ENCODE measurements at places on chromosomes 3 and 15. TPM values are rescaled to one million over a fixed set of nuclear protein-coding genes. Genes with fewer than 3 reads are reported as not detected.

DNA sequence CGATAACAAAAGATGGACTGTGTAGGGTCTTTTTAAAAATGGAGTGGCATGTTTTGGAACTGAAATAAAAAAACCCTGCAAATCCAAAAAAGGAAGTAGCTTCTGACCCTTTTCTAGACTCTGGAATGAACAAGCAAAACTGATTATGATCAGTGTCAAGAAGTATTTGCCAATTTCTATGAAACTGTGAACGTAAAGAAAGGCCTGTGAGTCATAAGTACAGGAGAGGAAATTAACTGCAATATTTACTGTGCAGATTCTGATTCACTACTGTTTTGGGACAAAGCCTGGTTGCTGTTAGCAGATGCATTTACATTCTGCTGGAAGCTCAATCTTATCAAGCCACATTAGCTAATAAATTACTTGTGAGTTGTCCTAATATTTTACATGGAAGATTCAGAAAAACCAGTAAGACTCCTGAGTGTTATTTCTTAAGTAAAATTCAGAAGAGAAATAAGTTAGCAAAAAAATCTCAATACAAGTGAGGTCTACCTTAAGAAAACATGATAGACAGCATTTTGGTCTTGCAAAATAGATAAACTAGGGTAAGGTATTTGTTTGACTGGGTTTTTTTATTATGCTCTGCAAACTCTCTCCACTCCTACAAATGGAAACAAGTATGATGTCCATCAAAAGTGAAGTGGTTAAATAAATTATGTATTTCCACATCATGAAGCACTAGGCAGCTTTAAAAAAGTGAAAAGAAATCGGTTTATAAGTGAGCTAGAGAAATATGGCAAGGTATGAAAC, 90.2 kb upstream of the LMOD3 start:
- no peak for DNase-seq
- H3K4me3 ChIP-seq: no peak overlapping the region
- no peaks in the 10 kb centered on the region for H3K36me3 ChIP-seq
- H3K27me3 ChIP-seq: no peaks in the 10 kb centered on the region
- H3K4me1 ChIP-seq: peaks cover 11% of the 10 kb centered on the region

- peaks cover 61% of the 10 kb centered on the region for H3K4me1 ChIP-seq
- no peaks in the 10 kb centered on the region for H3K27me3 ChIP-seq
- DNase-seq: no peak
- no peak overlapping the region for H3K4me3 ChIP-seq
- H3K27ac ChIP-seq: peak overlapping the region; percentile 65
- no peaks in the 10 kb centered on the region for H3K36me3 ChIP-seq
These were observed 50.2 kb downstream of the RBMS3 start for GRCh38 chr3:29331035-29331434.

DNA sequence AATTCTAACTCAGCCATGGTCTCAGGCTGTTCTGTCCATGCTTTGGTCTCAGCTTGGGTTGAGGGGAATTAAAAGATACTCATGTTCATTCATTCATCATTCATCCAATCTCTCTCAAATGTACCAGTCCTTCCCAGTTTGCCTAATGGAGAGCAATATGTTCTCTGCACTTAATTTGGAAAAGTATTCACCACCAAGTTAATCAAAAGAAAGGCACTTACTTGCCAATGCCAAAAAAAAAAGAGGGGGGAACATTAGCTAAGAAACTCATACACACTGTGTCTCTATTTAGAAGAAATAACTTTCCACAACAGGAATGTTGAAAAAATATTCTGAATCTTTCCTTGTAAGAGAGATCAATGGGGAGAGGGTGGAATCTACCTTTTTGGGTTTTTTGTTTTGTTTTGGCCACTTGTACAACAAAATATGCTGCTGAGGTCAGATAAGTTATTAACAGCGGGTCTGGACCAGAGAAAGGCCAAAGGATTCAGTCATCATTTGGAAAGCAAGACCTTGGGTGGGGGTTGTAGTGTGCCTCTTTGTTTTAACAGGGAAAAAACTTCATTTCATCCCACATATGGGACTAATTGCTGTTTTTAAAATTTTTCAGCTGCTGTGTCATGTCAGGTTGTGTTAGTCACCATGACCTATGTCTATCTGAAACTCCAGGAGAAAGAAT, 152.3 kb downstream of the FBN1 start:
- H3K4me1 ChIP-seq: peaks cover 53% of the 10 kb centered on the region
- DNase-seq: no peak
- H3K27ac ChIP-seq: peak overlapping the region; percentile 91
- H3K36me3 ChIP-seq: peaks cover 61% of the 10 kb centered on the region
- H3K27me3 ChIP-seq: no peaks in the 10 kb centered on the region
- H3K4me3 ChIP-seq: no peak overlapping the region

GRCh38 chr3:35665390-35666055, 26.2 kb downstream of the ARPP21 start:
- H3K36me3 ChIP-seq: no peaks in the 10 kb centered on the region
- DNase-seq: no peak
- H3K4me1 ChIP-seq: peaks cover 20% of the 10 kb centered on the region
- H3K27ac ChIP-seq: no peak overlapping the region
- peaks cover 8% of the 10 kb centered on the region for H3K27me3 ChIP-seq
- H3K4me3 ChIP-seq: no peak overlapping the region

DNA sequence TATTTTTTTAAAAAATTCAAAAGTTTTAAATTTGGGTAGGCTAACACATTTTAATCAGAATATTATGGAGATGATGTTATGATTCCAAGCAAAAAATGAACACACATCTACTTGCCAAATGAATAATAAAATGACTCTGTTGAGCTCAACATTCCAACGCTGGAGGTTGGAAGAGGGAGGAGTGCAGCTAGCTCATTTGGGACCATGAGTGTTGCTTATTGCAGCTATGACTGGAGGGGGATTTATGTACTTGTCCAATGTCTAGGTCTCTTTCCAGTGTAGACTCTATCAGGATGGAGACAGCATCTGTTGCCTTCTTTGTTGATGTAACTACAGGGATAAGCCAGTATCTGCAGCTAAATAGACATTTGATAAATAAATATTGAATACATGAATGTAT, 310.6 kb downstream of the CACNA2D3 start:
- H3K27me3 ChIP-seq: peaks cover 6% of the 10 kb centered on the region
- peaks cover 3% of the 10 kb centered on the region for H3K4me1 ChIP-seq
- no peak for DNase-seq
- H3K4me3 ChIP-seq: no peak overlapping the region
- H3K36me3 ChIP-seq: no peaks in the 10 kb centered on the region

DNA sequence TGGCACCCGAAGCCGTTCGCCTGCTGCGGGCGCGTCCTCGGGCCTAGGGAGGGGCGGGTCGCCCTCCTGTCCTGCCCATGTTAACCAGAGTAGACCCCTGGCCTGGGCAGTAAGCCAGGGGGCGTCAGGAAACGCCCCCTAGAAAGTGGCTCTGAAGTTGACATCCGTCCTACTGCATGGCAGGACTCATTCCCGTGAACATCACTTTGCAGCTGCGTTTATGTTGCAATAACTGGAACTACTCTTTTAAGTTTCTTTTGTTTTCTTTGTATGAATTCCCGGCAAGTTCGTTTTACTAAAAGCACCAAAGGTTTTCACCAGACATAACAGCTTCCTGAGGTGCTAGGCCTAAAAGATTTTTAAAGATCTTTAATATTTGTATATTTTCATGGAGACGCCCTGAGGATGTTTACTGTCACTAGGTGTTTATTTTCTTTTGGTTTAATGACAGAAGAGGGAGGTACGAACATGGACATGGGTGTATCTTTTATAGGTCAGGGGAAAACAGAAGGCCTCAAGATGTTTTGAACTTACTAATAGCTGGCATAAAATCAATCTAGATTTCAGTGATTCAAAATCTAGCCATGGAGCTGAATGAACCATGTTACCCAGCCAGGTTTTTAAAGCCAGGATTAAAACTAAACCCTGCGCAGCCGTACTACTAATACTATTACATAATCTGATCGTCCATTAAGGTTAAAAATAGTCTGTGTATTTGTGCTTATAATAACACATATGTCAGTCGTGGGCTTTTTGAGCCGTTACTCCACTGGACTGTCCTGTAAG, 1.0 kb downstream of the C15orf61 start:
- no peak for DNase-seq
- H3K27me3 ChIP-seq: no peaks in the 10 kb centered on the region
- H3K4me1 ChIP-seq: peaks cover 27% of the 10 kb centered on the region
- peak overlapping the region; percentile 91 for H3K4me3 ChIP-seq
- H3K27ac ChIP-seq: peak overlapping the region; percentile 96

DNA sequence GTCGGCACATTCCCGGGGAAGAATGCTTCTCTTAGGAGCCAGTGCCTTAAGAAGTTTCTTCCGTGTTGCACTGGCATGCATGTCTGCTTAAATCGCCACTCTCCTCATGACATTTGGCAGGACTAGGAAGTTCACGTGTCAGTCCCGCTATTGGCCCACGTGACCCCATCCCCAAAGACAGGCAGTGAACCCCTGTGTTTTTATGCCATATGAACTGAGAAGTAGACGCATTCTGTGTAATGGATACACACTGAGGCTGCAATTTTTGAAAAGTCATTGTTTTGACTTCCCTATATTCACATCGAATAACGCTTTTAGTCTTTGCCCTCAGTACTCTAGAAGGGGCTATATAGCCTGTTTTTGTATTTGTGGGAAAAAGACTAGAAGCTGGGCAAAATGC, 125.6 kb upstream of the TBL1XR1 start:
- DNase-seq: no peak
- H3K4me1 ChIP-seq: peaks cover 29% of the 10 kb centered on the region
- H3K27me3 ChIP-seq: no peaks in the 10 kb centered on the region
- H3K36me3 ChIP-seq: no peaks in the 10 kb centered on the region

Gene PLA2G4F
- not detected for total RNA-seq

GRCh38 chr3:48038971-48039481, 22.8 kb upstream of the MAP4 start:
- peak overlapping the region; percentile 7 for H3K4me3 ChIP-seq
- H3K4me1 ChIP-seq: peaks cover 57% of the 10 kb centered on the region
- no peaks in the 10 kb centered on the region for H3K27me3 ChIP-seq
- peaks cover 1% of the 10 kb centered on the region for H3K36me3 ChIP-seq
- DNase-seq: no peak

Gene OXTR
- total RNA-seq: 48.8 TPM

- H3K4me3 ChIP-seq: no peak overlapping the region
- no peaks in the 10 kb centered on the region for H3K36me3 ChIP-seq
- no peaks in the 10 kb centered on the region for H3K27me3 ChIP-seq
- no peak overlapping the region for H3K27ac ChIP-seq
These were observed 37.0 kb downstream of the FOXL2 start for GRCh38 chr3:138909904-138910303.

GRCh38 chr3:168322941-168323340, 227.2 kb upstream of the GOLIM4 start:
- no peaks in the 10 kb centered on the region for H3K4me1 ChIP-seq
- H3K36me3 ChIP-seq: no peaks in the 10 kb centered on the region
- no peaks in the 10 kb centered on the region for H3K27me3 ChIP-seq
- H3K4me3 ChIP-seq: no peak overlapping the region
- no peak overlapping the region for H3K27ac ChIP-seq

DNA sequence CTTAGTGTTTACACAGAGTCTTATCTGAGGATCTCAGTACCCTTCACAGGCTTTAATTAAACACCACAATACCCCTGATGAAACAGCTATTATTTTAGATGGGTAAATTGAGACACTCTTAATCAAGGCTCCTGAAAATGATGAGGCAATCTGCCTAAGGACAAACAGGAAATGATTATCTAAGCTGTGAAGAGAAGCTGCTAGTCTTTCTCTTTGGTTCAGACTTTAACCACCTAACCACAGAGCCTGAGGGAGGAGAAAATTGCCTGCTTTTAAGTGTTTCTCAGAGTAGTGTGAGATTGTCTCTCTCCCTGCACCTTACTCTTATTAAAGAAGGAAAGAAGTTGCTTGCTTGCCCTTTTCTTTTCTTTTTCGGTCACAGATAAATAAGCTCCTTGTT, 364.3 kb upstream of the ADAMTS9 start:
- no peak overlapping the region for H3K27ac ChIP-seq
- H3K27me3 ChIP-seq: peaks cover 1% of the 10 kb centered on the region
- no peaks in the 10 kb centered on the region for H3K4me1 ChIP-seq
- peaks cover 5% of the 10 kb centered on the region for H3K36me3 ChIP-seq

DNA sequence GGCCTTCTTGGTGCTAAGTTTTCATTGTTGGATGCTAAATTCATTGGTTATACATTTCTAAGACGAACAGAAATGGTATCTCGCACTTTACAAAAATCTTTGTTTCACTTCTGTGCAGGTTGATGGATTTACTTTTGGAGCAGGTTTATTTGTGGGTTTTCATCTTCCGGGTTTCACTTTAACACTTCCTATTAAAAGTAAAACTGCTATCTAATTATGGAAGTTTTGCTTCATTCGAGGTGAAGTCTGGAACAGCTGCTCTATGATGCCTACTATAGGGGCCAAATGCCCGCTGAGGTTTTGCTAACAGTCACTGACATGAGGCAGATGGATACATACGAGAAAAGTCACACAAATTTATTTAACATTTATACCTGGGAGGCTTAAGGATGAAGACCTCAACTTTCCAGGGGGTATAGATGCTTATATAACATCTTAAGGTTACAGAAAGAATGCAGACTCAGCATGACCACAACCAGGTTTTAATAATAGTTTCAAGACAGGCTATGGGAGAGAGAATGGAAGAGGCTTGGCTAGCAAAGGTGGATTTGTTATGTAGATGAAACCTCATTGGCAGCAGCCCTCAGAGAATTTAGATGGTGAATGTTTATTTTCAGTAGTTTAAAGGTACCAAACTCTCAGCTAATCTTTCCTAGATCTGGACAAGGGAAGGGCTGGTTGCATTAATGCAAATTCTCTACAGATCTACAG, 54.2 kb downstream of the OSTN start:
- no peak overlapping the region for H3K27ac ChIP-seq
- DNase-seq: no peak
- H3K4me1 ChIP-seq: peaks cover 10% of the 10 kb centered on the region

- H3K27ac ChIP-seq: no peak overlapping the region
- DNase-seq: no peak
- H3K4me1 ChIP-seq: peaks cover 11% of the 10 kb centered on the region
- no peak overlapping the region for H3K4me3 ChIP-seq
These were observed 564.5 kb upstream of the ZNF717 start for GRCh38 chr3:76349715-76350480.

- DNase-seq: no peak
- H3K27me3 ChIP-seq: peaks cover 14% of the 10 kb centered on the region
- H3K4me3 ChIP-seq: no peak overlapping the region
- H3K36me3 ChIP-seq: no peaks in the 10 kb centered on the region
These were observed 18.1 kb downstream of the MOBP start for GRCh38 chr3:39485547-39485946.

DNA sequence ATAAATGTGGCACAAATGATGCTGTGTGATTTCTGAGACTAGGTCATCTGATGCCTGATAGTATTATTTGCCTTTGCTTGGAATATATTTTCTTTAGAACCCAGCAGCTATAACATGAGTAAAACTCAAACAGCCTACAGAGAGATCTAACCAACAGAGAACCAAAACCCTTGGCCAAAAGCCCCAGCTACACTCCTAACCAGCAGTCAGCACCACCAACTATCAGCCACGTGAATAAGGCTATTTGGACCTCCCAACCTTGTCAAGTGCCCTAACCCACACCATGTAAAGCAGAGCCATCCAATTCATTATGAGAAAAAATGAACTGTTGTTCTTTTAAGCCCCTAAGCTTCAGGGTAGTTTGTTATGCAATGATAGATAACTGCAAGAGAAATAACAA, 114.6 kb upstream of the MELTF start:
- peaks cover 36% of the 10 kb centered on the region for H3K4me1 ChIP-seq
- DNase-seq: no peak
- no peak overlapping the region for H3K27ac ChIP-seq
- H3K36me3 ChIP-seq: peaks cover 23% of the 10 kb centered on the region
- no peak overlapping the region for H3K4me3 ChIP-seq

- H3K4me1 ChIP-seq: peaks cover 87% of the 10 kb centered on the region
- no peaks in the 10 kb centered on the region for H3K27me3 ChIP-seq
- peak overlapping the region; percentile 17 for H3K4me3 ChIP-seq
These were observed 147.3 kb upstream of the DPH6 start for GRCh38 chr15:35693286-35693685.

Measured in chondrocyte (in vitro differentiated cells).